ENCODE measurements at places on chromosomes 13 and 19. TPM values are rescaled to one million over a fixed set of nuclear protein-coding genes. Genes with fewer than 3 reads are reported as not detected.
A peak's percentile ranks its signal among the peaks of the same experiment; 100 is the strongest.

The RXFP2 gene
- not detected for total RNA-seq

The NCCRP1 gene
- 0.42 TPM for total RNA-seq

The GPC6 gene
- 69.6 TPM for total RNA-seq

The NCR1 gene
- total RNA-seq: 24.2 TPM

DNA sequence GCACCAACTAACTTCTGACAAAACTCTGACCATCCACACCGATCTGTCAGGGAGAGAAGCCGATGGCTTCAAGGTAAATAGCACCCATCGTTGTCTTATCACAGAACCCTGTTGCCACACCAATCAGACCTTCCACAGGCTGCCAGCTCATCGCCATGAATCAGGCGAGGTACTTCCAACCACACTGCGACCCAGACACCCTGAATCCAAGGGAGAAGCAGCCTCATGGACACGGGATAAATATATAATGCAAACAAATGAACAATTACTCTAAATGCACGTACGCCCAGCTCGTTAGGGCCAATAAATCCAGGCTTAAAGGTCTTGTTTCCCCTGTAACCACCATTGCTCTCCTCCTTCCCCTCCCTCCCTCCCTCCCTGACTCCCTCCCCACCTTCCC, 20.8 kb downstream of the RANBP3 start:
- no peaks in the 10 kb centered on the region for H3K27me3 ChIP-seq
- peaks cover 10% of the 10 kb centered on the region for H3K4me1 ChIP-seq
- no peak overlapping the region for H3K4me3 ChIP-seq
- peaks cover 5% of the 10 kb centered on the region for H3K36me3 ChIP-seq
- H3K27ac ChIP-seq: no peak overlapping the region

GRCh38 chr13:74987124-74987690, 494.8 kb downstream of the TBC1D4 start:
- no peaks in the 10 kb centered on the region for H3K27me3 ChIP-seq
- no peaks in the 10 kb centered on the region for H3K36me3 ChIP-seq
- no peak overlapping the region for H3K4me3 ChIP-seq
- no peak for DNase-seq

- no peaks in the 10 kb centered on the region for H3K36me3 ChIP-seq
- DNase-seq: no peak
- peaks cover 5% of the 10 kb centered on the region for H3K4me1 ChIP-seq
- no peak overlapping the region for H3K27ac ChIP-seq
- no peak overlapping the region for H3K4me3 ChIP-seq
Measured at GRCh38 chr13:106332621-106333020, 202.8 kb downstream of the EFNB2 start.

DNA sequence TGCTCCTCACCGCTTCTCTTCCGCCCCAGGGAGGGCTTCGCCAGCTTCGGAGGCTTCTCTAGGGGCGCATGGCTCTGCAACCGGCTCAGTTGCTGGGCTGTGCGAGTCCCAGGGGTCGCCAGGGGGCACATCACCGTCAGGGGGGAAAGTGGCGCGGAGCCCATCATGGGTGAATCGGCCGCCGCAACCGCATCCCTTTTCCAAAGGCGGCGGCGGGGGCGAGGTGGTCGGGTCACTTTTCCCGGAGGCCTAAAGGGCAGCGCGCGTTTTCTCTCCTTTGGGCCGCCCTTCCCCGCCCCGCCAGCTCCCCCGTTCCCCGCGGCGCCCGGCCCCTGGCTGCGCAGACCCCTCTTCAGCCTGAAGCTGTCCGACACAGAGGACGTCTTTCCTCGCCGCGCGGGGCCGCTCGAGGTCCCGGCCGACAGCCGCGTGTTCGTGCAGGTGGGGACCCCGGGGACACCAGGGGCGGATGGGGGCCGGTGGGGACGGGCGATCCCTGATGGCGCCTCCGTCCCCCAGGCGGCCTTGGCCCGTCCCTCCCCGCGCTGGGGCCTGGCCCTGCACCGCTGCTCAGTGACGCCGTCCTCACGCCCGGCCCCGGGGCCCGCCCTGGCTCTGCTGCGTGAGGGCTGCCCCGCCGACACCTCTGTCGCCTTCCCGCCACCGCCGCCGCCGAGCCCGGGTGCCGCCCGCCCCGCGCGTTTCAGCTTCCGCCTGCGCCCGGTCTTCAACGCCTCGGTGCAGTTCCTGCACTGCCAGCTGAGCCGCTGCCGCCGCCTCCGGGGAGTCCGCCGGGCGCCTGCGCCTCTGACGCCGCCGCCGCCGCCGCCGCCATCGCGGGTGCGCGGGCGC, 1.7 kb downstream of the TGFBR3L start:
- H3K36me3 ChIP-seq: peaks cover 6% of the 10 kb centered on the region
- no peak overlapping the region for H3K4me3 ChIP-seq
- DNase-seq: peak; percentile 85
- peaks cover 4% of the 10 kb centered on the region for H3K4me1 ChIP-seq
- H3K27me3 ChIP-seq: peaks cover 44% of the 10 kb centered on the region
- no peak overlapping the region for H3K27ac ChIP-seq

DNA sequence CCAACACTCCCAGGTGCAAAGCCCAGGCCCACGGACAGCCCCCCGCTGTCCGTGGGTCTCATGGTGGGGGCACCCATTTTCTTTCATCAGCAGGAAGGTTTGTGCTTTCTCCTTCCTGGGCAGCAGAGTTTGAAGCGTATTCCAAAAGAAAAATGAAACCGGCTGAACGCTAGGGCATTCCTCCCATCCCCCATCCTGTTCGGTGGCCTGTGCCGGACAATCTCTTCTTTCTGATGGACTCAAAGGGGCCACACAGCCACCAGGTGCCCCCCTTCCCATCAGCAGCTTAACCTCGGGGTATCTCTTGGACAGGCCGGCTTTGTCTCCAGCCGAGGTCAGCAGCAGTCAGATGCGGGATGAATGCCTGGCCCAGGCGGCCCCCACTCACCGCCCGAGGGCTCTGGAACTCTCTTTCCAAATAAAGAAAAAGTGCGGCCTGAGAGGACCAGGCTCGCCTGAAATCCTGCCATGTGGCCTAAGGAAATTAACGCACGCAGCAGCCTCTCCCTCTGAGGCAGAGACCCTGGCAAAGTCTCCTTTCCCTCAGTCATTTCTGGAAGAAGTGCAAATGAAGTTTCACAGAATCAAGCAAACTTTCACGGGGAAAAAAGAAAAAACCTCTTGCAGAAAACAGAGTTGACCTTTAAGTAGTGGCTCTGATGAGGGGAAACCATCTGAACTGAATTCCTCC, 67.8 kb downstream of the RASA3 start:
- H3K36me3 ChIP-seq: no peaks in the 10 kb centered on the region
- peak overlapping the region; percentile 96 for H3K27ac ChIP-seq
- H3K27me3 ChIP-seq: no peaks in the 10 kb centered on the region
- peaks cover 9% of the 10 kb centered on the region for H3K4me1 ChIP-seq
- H3K4me3 ChIP-seq: no peak overlapping the region

- no peak for DNase-seq
- no peak overlapping the region for H3K4me3 ChIP-seq
- no peaks in the 10 kb centered on the region for H3K36me3 ChIP-seq
- no peaks in the 10 kb centered on the region for H3K27me3 ChIP-seq
Measured at GRCh38 chr13:41934994-41935393, 25.9 kb downstream of the VWA8 start.

DNA sequence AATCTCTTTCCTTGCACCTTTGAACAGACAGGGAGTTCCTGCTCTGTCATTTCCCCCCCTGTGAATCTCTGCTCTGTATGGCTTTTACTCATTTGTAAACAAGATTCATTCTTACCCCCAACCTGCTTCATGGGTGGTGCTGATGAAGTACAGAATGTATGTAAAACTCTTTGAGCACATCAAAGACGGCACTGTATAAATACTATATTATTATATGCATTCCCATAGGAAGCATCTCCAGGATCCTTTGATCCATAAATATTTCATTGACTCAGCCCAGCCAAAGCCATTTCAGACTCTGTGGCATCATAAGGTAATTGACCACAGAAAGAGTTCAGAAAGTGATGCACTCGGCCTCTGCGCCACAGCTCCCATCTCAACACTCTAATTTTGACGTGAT, 208.7 kb downstream of the EFNB2 start:
- H3K27me3 ChIP-seq: no peaks in the 10 kb centered on the region
- H3K36me3 ChIP-seq: no peaks in the 10 kb centered on the region
- H3K4me3 ChIP-seq: no peak overlapping the region
- H3K4me1 ChIP-seq: peaks cover 5% of the 10 kb centered on the region

GRCh38 chr13:30147421-30147820, 159.9 kb downstream of the KATNAL1 start:
- H3K27me3 ChIP-seq: no peaks in the 10 kb centered on the region
- H3K4me3 ChIP-seq: no peak overlapping the region
- no peaks in the 10 kb centered on the region for H3K4me1 ChIP-seq
- H3K36me3 ChIP-seq: no peaks in the 10 kb centered on the region
- no peak overlapping the region for H3K27ac ChIP-seq

DNA sequence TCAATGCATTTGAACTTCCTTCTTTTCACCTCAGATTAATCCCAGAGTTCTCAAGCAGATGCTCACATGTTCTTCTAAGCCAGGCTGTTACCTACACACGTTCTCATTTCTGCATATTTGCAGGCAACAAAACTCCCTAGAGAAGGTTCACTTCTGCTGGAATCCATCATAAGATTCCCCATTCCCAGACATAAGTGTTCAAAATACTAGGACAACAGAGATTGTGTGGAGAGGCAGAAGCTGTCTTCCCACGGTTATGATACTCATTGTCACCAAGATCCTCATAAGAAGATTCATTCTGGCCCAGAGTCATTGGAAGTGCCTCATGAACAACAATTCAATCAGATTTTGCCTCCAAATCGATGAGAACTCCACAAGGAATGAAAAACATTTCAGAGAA, 931.6 kb upstream of the MIR17HG start:
- H3K4me3 ChIP-seq: no peak overlapping the region
- H3K4me1 ChIP-seq: no peaks in the 10 kb centered on the region
- H3K27ac ChIP-seq: no peak overlapping the region
- H3K36me3 ChIP-seq: no peaks in the 10 kb centered on the region

- H3K4me3 ChIP-seq: no peak overlapping the region
- no peaks in the 10 kb centered on the region for H3K36me3 ChIP-seq
- peak; percentile 49 for DNase-seq
- H3K27ac ChIP-seq: no peak overlapping the region
Measured at GRCh38 chr19:18699403-18700054, 16.0 kb downstream of the CRTC1 start.

GRCh38 chr19:2477141-2477710, 1.3 kb downstream of the GADD45B start:
- no peak overlapping the region for H3K27ac ChIP-seq
- peak; percentile 70 for DNase-seq
- H3K36me3 ChIP-seq: no peaks in the 10 kb centered on the region
- H3K27me3 ChIP-seq: no peaks in the 10 kb centered on the region
- peaks cover 4% of the 10 kb centered on the region for H3K4me1 ChIP-seq

- H3K4me3 ChIP-seq: no peak overlapping the region
- H3K27ac ChIP-seq: no peak overlapping the region
- H3K27me3 ChIP-seq: no peaks in the 10 kb centered on the region
- H3K36me3 ChIP-seq: no peaks in the 10 kb centered on the region
- no peaks in the 10 kb centered on the region for H3K4me1 ChIP-seq
Measured at GRCh38 chr13:111486331-111486730, 165.9 kb downstream of the TEX29 start.

DNA sequence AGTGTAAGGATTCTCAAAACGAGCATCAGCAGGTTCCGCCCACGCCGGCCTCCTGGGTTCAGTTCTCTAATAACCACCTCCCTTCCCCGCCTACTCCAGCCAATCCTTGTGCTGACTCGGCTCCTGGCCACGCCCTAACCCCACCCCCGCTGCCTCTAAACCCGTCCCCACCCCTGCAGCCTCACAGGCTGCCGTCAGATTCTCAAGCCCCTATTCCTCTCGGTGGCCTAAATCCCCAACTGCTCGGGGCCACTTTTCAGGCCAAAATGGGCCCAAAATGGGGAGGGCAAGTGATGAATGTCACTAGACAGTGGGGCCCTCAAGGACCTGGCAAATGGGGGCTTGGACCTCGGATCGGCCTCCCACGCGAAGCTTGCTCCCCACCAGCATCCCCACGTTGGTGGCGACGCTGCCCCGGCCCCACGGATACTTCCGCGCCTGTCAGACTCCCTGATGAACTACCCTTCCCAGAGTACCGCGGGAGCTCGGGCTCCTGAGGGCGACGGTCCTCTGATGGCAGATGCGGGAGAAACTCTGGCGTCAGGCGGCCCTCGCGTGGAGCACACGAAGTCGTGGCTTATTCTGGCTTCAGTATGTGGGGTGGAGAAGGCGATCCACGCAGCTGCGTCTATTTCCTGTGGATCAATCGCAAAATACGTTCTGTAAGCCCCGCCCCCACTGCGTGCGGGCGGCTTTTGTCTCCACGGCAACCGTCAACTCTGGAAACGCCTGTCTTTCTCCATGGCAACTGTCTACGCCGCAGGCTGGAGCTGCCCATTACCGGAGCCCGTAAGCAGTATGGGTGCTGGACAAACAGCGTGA, 24.8 kb downstream of the ZNF473 start:
- H3K4me1 ChIP-seq: no peaks in the 10 kb centered on the region
- DNase-seq: no peak
- peak overlapping the region; percentile 45 for H3K4me3 ChIP-seq
- H3K36me3 ChIP-seq: peaks cover 30% of the 10 kb centered on the region
- H3K27me3 ChIP-seq: no peaks in the 10 kb centered on the region
- no peak overlapping the region for H3K27ac ChIP-seq

DNA sequence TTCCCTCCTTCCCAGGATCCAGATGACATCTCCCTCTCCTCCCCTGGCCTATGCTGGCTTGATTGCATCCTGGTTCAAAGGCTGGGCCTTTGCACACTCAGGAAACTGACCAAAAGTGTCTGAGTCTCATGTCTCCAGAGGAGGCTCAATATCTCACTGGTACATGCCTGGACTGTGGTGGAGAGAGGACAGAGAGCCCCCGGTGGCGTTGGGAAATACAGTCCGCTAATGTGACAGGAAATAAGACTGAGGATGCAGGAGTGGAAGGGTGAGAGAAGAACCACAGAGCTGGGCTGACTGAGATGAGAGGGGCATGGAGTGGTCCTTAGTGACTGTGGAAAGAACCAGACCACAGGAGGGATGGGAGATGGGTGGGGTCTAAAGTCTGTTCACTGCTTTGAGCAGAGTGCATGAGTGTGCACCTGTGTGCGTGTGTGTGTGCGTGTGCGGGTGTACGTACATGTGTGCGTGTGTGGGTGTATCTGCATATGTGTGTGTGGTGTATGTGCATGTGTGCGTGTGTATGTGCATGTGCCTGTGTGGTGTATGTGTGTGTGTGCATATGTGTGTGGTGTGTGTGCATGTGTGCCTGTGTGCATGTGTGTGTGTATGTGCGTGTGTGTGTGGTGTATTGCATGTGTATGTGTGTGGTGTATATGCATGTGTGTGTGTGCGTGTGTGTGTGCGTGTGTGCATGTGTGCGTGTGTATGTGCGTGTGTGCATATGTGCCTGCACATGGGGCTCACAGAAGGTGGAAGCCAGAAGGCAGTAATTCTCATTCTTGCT, 1.9 kb downstream of the SIGLEC5 start:
- no peaks in the 10 kb centered on the region for H3K4me1 ChIP-seq
- DNase-seq: no peak
- no peaks in the 10 kb centered on the region for H3K27me3 ChIP-seq
- no peak overlapping the region for H3K4me3 ChIP-seq
- no peak overlapping the region for H3K27ac ChIP-seq
